ENCODE measurements at places on chromosomes 3 and 15.

DNA sequence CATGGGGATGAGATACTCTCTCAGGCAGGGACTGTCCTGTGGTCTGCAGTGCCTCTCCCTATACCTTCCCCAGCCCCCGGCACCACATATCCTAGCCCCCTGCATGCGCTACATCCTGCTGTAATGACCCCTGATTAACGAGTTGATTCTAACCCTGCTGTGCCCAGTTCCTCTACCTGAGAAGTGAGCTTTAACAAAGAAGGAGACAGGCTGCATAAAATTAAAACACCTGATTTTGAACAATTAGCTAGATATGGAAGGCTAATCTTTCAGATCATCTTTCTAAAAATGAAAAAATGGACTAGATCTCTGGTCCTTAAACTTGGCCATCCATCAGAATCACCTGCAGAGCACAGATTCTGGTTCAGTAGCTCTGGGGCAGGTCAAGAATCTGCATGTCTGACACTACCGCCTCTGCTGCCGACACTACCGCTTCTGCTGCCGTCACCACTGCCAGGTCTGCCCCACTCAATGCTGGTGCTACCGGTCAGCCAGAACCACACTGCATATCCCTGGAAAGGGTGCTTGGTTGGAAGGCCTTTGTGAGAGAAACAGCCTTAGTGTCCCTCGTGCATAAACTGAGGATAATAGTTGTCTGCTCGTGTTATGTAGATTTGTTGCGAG is 33.6 kb upstream of the ZBTB38 start:
- DNase-seq, result no peak

GRCh38 chr3:106830334-106830733 is 546.9 kb upstream of the CCDC54 start:
- DNase-seq, result no peak

GRCh38 chr15:64515196-64515595 is 54.8 kb downstream of the ZNF609 start:
- no peak for DNase-seq

DNA sequence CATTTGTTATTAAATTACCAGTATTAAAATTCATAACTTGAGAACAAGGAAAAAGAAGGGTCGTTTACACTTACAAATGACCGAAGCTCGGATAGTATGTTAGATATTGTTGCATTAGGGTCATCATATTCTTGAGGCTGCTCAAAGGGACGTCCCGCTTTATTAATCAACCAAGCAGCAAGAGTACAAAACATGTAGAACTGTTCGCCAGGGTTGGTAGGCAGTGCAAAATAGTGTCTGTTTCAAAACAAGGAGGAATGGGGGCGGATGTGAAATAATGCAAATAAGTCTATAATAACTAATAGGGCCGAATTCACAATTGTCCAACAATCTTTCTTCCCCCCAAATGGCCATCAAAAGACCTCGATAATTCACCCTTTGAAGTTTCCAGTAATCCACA is 2.9 kb downstream of the IFT57 start:
- no peak for DNase-seq

GRCh38 chr3:42357335-42357734 is 53.1 kb downstream of the LYZL4 start:
- DNase-seq, result no peak

DNA sequence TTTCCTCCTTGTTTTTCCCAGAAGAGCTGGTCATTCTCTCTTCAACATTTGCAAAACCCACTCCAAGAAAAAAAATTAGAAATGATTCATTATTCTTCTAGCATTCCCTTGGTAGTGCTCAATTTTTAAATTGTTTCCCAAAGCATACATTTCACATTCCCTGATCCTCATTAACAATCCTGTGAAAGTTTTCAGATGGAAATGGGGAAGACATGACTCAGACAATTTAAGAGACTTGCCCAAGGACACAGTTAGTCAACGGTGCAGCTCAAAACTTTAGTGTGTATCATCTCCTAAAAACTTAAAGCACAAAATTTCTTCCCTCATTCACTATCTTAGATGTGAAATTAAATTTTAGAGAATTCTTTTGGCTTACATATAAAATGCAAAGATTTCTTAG is 17.1 kb upstream of the ABI3BP start:
- peak; percentile 91 for DNase-seq

GRCh38 chr3:177930771-177931170 is 605.5 kb upstream of the KCNMB2 start:
- DNase-seq, result no peak

DNA sequence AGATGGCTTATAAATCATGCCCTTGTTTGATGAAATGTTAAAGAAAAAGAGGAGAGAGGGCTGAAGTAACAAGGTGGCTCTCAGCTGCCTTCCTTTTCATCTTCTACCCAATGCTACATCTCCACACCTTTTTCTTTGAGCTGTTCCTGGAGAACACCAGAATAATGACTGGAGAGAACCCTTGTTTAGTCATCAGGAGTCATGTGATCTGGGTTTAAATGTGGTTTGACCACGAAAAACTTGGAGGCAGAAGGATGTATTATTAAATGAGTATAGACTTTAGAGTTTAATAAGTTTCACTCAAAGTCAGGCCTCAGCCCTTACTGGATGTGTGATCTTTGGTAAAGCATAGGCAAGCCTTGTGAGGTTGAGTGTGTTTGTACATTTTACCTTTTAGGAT is 230.3 kb upstream of the TBL1XR1 start:
- peak; percentile 74 for DNase-seq

DNA sequence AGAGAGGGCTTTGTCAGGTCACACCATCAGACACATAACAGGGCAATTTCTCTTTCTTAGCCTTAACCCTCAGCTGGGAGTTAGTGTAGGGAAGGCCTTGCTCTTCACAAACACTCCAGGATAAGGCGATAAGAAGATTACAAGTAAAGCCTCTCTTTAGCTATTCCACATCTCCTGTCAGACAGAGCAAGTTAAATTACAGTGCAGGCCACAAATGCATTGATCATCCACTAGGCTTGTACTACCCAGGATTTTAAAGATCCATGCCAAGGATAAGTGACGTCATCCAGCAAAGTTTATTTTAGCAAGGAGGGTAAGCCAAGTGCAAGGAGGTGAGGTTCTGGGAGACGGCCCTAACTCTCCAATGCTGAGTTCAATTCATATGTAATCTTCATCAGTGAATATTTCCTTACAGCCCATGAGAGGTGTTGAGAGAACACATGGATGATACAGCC is 890.6 kb upstream of the NR2F2 start:
- peak; percentile 19 for DNase-seq

- no peak for DNase-seq
Observed at GRCh38 chr15:90020021-90020735, 19.1 kb downstream of the ZNF710 start.

DNA sequence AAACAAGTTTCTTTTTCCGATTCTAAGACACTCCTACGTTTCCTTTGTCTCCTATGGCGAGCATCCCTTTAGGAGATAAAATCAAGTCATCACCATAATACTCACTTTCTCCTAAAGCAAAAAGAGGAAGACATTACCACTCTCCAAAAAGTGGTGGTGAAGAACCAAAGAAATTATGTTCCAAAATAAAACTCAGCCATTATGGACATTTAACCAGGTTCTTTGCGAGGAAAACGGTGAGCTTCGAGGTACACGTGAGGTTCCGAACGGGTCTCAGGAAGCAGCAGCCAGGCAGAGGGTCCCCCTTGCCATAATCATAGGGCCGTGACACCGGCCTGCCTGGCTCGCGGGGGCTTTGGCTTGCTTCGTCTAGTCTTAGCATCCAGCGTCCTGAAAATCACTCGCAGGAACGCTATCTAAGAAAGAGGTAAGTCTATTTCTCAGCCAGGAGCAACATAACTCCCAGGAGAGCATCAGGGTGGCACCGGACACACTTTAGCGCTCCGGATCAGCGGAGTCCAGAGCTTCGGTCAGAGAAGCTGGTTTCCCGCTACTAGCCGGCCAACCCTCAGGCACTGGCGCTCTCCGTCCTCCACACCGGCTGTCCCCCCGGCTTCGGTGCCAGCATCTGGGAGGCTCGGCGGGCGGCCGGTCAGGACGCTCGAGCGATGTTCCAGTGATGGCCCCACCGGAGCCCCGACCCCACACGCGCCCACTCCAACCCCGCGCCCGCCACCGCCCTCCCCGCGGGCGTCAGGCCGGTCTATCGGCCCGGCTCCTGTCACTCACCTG is 581 bp downstream of the IP6K1 start:
- no peak for DNase-seq

DNA sequence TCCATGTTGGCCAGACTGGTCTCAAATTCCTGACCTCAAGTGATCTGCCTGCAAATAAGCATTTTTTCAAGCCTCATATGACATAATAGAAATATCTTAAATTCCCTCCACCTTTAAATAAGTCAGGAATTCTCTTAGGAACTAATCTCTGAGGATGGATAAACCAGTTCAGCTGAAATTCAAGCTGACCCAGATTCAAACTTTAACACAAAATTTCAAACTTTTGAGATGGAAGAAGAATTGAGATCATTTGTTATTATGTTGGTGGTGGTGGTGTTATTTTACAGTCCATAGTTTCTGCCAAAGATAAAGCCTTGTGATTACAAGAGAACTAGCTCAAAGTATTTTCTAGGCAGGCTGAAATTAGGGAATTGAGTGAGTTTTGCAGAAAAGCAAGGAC is 85.5 kb downstream of the SSR3 start:
- no peak for DNase-seq

DNA sequence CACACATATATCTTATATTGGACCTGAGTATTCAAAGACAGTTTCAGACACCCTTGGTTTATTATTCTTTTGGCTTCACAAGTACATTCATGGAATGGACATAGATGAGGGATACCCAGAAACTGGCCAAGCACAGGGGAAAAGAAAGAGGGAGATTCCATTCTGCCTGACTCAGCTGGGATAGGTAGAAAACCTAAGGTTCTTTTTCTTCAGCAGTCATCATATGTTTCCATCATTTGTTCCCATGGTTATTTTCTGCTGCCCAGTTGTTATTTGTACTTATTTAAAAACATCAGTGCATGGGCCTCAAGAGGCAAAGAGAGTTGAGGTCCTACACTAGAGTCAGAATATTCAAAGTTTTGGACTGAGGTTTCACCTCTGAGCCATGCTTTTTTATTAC is 91.8 kb downstream of the FILIP1L start:
- no peak for DNase-seq

GRCh38 chr3:55246033-55246432 is 241.1 kb downstream of the WNT5A start:
- peak; percentile 51 for DNase-seq

- no peak for DNase-seq
Observed at GRCh38 chr3:35241236-35241635, 398.1 kb upstream of the ARPP21 start.

All from fibroblast of skin of abdomen (primary cell).